ENCODE measurements at places on chromosomes 4 and X. TPM values are rescaled to one million over a fixed set of nuclear protein-coding genes. Genes with fewer than 3 reads are reported as not detected.

DNA sequence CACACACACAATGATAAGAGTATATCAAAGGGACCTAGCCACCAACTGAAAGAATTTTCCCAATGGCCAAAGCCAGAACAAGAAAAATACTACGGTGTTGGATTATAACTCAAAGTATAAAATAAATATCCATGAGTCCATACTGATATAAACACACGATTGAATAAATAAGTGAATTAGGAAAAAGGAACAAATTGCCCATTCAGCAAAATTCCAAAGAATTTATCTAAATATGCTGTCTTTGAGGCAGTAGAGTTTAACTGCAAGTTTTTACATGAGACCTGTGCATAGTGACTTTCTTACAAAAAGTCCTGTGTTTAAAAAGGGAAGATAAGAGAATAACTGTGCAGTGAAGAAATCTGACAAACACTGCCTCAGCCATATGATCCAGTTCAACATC lies 278.8 kb upstream of the PPARGC1A start:
- no peaks in the 10 kb centered on the region for H3K4me1 ChIP-seq
- no peak for DNase-seq
- no peak overlapping the region for H3K4me3 ChIP-seq
- H3K36me3 ChIP-seq, result no peaks in the 10 kb centered on the region
- H3K27me3 ChIP-seq, result no peaks in the 10 kb centered on the region

- no peak for DNase-seq
- no peaks in the 10 kb centered on the region for H3K36me3 ChIP-seq
- H3K27ac ChIP-seq, result no peak overlapping the region
- no peak overlapping the region for H3K4me3 ChIP-seq
Observed at GRCh38 chrX:105744291-105744690, 78.0 kb upstream of the NRK start.

DNA sequence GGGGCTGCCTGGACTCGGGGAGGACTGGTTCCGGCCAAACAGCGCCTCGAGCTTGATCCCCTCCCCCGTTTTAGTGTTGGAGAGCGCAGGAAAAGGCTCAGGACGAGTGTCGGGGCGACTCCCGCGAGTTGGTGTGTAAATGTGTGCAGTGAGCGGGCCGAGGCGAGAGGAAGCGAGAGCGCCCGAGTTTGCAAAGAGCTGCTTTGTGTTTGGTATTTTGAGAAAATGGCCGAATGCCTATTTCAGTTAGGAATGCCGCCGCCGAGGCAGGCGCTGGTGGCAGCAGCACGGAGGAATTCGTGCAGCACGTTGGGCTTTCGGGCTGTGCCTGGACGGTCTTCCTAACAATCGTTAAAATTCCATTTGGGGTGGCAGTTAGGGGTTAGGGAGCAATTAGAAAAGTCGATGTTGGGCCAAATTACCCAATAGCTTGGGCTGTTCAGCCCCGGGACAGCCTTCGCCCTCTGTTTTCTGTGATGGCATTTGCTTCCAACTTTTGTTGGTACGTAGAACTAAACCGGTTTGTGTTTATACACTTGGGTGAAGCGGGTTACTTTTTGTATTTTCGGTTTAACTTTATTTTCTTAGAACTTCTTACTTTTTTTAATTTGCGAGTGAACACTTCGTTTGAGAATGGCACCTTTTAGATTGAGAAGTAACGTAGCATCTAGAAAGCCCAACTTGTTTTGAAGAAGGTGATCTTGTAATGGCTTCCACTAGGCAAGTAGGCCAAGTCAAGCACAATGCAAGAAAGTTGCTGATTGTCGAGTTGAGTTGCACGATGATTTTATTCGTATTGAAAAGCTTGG lies 1.6 kb downstream of the REST start:
- peaks cover 43% of the 10 kb centered on the region for H3K4me1 ChIP-seq
- peaks cover 18% of the 10 kb centered on the region for H3K36me3 ChIP-seq
- no peak for DNase-seq
- peak overlapping the region; percentile 95 for H3K27ac ChIP-seq

DNA sequence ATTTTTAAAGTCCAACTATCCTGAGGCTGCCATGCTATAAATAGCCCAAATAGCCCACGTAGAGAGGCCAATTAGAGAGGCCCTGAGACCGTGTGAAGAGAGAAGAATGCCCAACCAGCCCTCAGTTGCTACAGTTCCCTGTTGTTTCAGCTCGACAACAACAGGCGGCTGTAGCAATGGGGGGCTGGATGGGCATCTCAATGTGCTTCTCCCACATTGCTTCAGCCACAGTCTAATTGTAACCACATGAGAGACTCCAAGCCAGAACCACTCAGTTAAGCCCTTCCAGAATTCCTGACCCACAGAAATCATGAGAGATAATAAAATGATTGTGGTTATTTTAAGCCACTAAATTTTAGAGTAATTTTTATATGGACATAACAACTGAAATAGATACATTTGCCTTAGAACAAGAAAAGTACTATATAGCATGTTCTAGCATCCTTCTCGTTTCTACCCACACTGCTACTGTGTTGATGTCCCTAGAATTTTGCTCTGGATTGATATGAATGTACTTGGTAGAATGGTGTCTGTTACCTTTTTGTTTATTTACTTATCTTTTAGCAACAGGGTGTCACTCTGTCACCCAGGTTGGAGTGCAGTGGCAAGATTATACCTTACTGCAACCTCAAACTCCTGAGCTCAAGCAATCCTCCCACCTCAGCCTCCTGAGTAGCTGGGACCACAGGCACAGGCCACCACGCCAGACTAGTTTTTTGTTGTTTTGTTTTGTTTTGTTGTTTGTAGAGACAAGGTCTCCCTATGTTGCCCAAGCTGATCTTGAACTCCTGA lies 436.4 kb downstream of the BCOR start:
- H3K4me1 ChIP-seq, result no peaks in the 10 kb centered on the region
- H3K27ac ChIP-seq, result no peak overlapping the region
- H3K36me3 ChIP-seq, result no peaks in the 10 kb centered on the region

PABPC1L2B gene
- total RNA-seq, result not detected

- no peak overlapping the region for H3K27ac ChIP-seq
- H3K4me3 ChIP-seq, result no peak overlapping the region
- no peak for DNase-seq
- H3K4me1 ChIP-seq, result no peaks in the 10 kb centered on the region
Observed at GRCh38 chr4:135032670-135033069, 831.1 kb upstream of the PABPC4L start.

CD38 gene
- 152 TPM for total RNA-seq

RNF212 gene
- 0.93 TPM for total RNA-seq

ASB5 gene
- not detected for total RNA-seq

DNA sequence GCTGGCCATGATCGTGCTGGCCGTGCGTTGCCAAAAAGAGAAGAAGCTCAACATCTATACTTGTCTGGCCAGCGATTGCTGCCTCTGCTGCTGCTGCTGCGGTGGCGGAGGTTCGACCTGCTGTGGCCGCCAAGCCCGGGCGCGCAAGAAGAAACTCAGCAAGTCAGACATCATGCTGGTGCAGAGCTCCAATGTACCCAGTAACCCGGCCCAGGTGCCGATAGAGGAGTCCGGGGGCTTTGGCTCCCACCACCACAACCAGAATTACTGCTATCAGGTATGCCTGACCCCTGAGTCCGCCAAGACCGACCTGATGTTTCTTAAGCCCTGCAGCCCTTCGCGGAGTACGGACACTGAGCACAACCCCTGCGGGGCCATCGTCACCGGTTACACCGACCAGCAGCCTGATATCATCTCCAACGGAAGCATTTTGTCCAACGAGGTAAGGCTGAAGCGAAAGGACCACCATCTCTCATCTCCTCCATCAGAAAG lies 3.3 kb downstream of the PCDH10 start:
- no peak overlapping the region for H3K4me3 ChIP-seq
- DNase-seq, result no peak
- no peaks in the 10 kb centered on the region for H3K36me3 ChIP-seq
- H3K27ac ChIP-seq, result peak overlapping the region; percentile 83
- H3K27me3 ChIP-seq, result peaks cover 41% of the 10 kb centered on the region

- DNase-seq, result no peak
- no peak overlapping the region for H3K4me3 ChIP-seq
- no peaks in the 10 kb centered on the region for H3K27me3 ChIP-seq
- no peak overlapping the region for H3K27ac ChIP-seq
- H3K36me3 ChIP-seq, result no peaks in the 10 kb centered on the region
- H3K4me1 ChIP-seq, result no peaks in the 10 kb centered on the region
Observed at GRCh38 chr4:62709618-62710252, 1509.6 kb downstream of the ADGRL3 start.

DNA sequence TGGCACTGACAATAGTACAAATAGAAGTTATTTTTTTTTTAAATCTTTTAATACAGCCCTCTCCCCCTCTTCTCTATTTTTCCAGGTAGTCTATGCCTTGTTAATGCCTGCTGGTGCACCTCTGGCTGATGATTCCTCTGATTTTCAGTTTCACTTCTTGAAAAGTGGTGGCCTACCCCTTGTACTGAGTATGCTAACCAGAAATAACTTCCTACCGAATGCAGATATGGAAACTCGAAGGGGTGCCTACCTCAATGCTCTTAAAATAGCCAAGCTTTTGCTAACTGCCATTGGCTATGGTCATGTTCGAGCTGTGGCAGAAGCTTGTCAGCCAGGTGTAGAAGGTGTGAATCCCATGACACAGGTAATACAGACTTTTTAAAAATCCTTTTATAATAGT lies 99.1 kb downstream of the USP9X start:
- no peak overlapping the region for H3K4me3 ChIP-seq
- H3K27me3 ChIP-seq, result no peaks in the 10 kb centered on the region
- H3K27ac ChIP-seq, result peak overlapping the region; percentile 22
- peaks cover 31% of the 10 kb centered on the region for H3K4me1 ChIP-seq

DNA sequence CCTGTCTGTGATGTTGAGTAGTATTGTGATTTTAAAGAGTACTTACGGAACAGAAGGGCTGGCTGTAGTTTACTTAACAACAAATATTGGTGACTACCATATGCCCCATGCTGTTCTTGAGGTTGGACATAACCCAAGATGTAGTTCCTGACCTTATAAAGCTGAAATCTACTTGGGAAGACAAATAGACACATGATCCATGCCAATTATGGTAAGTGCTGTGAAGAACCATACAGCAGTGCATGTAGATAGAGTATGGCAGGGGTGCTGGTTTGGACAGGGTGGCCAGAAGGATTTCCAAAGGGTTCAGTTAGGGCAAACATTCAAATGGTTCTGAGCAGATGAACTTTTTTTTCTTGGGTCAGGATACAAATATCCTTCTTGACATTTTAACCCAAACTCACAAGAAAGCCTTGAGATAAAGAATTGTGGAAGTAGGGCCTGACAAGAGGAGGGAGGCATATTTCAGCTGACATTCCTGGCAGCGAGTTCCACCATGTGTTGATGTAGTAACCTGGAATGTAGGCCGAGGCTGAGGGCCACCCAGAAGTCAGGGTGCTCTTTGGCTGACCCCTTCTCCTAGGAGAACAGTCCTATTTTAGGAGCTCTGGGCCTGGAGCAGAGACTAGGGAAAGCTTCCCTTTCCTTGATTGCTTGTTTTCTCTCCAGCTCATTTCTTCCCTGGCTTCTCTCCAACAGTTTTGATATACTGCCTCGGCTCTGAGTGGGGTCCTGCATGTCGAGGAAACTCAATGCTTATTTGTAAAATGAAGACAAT lies 74.2 kb downstream of the FREM3 start:
- no peak overlapping the region for H3K4me3 ChIP-seq
- H3K27me3 ChIP-seq, result peaks cover 1% of the 10 kb centered on the region
- H3K4me1 ChIP-seq, result no peaks in the 10 kb centered on the region

DNA sequence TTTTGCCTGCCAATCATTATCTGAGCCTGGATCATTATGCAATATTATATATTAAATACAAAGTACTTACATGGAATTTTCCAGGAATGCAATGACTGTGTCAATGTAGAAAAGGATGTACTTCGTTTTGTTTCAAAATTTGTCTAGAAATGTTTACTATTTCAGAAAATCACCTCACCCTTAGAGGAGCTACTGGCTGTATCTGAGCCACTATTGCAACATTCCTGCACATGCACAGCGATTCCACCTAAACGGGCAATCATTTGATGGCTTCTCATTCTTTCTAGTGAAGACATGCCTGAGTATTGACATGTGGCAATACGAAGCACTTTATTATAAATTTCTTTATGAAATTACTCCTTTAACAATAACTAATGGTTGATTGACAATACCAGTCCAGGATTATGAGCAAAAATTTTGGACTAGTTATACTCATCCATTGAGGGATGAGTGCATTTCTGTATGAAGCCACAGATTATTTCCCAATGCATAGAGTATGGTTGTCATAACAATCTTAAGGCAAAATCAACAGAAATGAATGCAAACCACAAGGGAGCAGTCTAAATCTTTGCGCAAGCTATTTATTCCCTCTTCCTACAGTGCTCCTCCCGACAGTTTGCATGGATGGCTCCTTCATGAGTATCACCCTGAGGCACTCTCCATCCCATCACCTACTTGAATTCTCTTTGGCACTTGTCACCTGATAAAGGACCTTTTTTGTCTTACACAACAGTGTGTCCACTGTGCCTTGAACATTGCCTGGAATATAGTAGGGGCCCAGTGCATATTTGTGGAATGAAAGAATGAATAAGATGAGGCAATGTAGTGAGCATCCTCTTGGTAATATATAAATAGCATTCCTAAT lies 35.8 kb upstream of the MMAA start:
- H3K4me1 ChIP-seq, result no peaks in the 10 kb centered on the region
- no peak for DNase-seq
- H3K4me3 ChIP-seq, result no peak overlapping the region
- H3K27ac ChIP-seq, result no peak overlapping the region
- H3K27me3 ChIP-seq, result peaks cover 4% of the 10 kb centered on the region

ARR3 gene
- not detected for total RNA-seq

- H3K4me1 ChIP-seq, result no peaks in the 10 kb centered on the region
- no peaks in the 10 kb centered on the region for H3K36me3 ChIP-seq
- H3K27me3 ChIP-seq, result no peaks in the 10 kb centered on the region
- no peak overlapping the region for H3K4me3 ChIP-seq
- no peak for DNase-seq
Observed at GRCh38 chr4:170339522-170339921, 249.8 kb upstream of the AADAT start.

AFP gene
- not detected for total RNA-seq

DNA sequence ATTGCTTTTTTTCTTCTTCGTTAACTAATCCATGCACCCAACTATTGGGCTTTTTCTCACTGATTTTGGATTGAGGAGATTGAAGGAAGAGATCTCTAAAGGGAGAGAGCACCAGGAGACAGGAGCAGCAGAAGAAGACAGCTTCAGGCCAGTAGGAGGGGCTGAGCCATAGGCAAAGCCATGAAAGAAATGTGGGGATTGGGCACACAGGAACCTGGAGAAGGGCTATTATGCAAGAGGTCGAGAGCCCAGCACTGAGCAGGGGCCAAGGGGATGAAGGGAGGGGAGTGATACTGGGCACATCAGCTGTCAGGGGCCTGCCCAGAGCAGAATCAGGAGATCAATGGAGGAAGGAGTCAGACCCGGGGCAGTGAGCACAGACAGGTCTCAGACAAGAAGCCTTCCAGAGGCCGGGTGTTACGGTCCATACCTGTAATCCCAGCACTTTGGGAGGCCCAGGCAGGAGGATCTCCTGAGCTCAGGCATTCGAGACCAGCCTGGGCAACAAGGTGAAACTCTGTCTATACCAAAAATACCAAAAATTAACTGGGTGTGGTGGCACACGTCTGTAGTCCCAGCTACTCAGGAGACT lies 140.9 kb downstream of the BCOR start:
- no peak for DNase-seq
- no peak overlapping the region for H3K4me3 ChIP-seq
- no peak overlapping the region for H3K27ac ChIP-seq
